ENCODE measurements at places on chromosomes 7 and 10.

- DNase-seq = no peak
These were observed 76.0 kb upstream of the RET start for GRCh38 chr10:43000651-43001426.

DNA sequence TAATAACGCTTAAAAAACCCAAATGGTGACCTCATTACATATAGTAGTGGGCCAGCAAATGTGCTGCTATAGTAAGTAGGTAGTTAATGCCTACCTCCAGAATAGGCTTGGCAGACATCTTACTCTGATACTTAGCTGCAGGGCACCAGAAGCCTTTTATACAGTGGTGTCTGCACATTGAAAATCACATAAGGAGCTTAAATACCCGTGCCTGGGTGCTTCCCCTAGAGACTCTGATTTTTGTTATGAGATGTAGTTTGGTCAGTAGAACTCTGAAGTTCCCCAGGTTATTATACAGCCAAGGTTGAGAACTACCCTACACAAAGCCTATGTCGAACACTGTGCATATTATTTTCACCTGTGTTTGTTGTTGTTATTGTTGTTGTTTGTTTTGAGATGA, 47.2 kb downstream of the ANKIB1 start:
- DNase-seq = no peak

DNA sequence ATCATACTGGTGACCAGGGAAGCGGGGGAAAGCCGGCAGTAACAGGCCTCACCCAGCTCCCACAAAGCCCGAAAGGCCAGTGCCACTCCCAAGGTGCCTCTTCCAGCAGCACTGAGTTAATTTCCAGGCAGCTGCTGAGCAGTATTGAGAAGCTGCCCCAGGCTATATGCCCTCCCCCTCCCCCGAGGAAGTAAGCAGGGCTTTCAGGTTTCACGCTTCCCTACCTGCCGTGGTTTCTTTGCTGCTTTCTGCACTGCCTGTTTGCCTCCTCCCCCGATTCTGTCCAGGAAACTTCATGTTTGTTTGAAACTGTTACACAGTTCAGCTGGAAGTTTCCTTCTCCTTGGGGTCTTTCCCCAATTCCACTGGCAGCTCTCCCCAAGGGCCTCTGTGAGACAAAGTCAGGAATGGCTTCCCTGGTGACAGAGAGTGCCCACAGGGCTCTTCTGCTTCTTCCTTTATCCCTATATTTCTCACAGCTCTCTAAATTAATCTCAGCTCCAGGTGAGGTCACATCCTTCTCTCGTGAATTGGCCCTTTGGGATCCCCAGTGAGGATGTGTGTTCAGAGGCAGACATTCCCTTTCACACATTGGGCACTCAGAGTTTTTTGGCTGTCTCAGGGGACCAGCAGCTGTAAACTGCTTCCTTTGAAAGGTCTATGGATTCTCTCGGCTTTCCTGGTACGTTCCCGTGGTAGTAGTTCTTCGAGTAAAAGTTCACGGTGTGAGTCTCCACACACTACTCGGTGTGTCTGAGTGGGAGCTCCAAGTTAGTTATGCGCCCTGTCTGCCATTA, 19.4 kb downstream of the C1GALT1 start:
- peak; percentile 21 for DNase-seq

- DNase-seq = no peak
These were observed 85.6 kb upstream of the FRMD4A start for GRCh38 chr10:14416308-14416700.

DNA sequence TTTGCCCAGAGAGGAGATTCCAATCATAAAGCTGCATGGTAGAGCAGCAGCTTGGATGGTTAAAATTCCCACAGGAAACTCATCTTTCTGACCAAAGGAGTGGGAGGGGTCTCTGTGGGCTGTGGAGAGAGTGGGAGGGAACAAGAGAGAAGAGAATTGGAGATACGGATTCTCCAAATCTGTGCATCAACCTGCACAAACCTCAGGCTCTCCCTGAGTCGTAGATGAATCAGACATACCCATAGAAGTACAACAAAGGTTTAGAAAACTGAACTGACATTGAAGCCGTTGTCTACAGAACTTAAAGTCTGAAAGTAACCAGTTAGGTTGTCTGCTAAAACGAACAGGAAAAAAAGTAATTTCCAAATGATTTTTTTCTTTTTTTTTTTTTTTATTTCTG, 41.9 kb downstream of the CYCS start:
- DNase-seq = no peak

Measured in activated CD4-positive, alpha-beta T cell treated with anti-CD3 and anti-CD28 coated beads, Interleukin-2, amount 50 U/mL, for 24 hours (primary cell).